T-helper 17 cell (primary cell): ENCODE measurements at places on chromosomes 1 and 21. TPM values are rescaled to one million over a fixed set of nuclear protein-coding genes. Genes with fewer than 3 reads are reported as not detected.
A peak's percentile ranks its signal among the peaks of the same experiment; 100 is the strongest.

Gene SLC45A3
- total RNA-seq, result 0.80 TPM

- DNase-seq, result no peak
These were observed 10.7 kb downstream of the DHRS3 start for GRCh38 chr1:12607263-12607662.

Gene NGF
- not detected for total RNA-seq

Gene NBPF4
- total RNA-seq, result not detected

Gene HFM1
- not detected for total RNA-seq

GRCh38 chr1:205316161-205316566 lies 5.4 kb downstream of the NUAK2 start:
- DNase-seq, result no peak

Gene CRNN
- total RNA-seq, result not detected

GRCh38 chr1:66867501-66867900 lies 57.2 kb downstream of the DNAI4 start:
- no peak for DNase-seq

DNA sequence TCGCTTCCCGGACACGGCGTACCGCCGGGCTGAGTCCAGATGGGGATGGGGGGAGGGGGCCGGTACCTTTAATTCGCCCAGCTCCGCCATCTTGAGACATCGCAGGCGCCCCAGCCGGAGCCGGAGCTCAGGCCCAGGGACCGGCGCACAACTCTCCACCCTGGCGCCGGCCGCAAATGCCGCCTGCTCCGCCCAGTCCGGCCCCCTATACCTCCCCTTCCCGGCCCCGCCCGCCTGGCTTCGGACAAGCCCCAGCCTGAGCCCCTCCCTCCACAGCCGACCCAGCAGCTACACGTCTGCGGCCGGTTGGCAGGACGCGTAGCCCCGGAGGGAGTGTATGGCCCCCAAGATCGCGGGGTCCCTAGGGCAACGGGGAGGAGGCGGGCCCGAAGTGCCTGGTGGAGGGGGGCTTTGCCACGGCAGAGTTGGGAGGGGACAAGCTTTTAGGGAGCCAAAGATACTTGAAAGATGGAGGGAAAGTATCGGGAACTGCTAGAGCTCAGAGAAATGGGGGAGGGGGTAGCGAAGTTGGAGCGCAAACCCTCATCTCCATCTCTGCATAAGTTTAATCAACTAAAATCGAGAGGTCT lies at the start of gene PIAS3:
TSS of gene PIAS3 (minus strand) at position 181 of the 590 bp plus-strand sequence. CDS start at position 90, 91 bp downstream.
- peak; percentile 76 for DNase-seq

Gene KRTAP13-2
- total RNA-seq, result not detected
